ENCODE measurements at places on chromosomes 1 and 21.

- DNase-seq, result no peak
Observed at GRCh38 chr1:2609319-2610035, 22.9 kb downstream of the PRXL2B start.

DNA sequence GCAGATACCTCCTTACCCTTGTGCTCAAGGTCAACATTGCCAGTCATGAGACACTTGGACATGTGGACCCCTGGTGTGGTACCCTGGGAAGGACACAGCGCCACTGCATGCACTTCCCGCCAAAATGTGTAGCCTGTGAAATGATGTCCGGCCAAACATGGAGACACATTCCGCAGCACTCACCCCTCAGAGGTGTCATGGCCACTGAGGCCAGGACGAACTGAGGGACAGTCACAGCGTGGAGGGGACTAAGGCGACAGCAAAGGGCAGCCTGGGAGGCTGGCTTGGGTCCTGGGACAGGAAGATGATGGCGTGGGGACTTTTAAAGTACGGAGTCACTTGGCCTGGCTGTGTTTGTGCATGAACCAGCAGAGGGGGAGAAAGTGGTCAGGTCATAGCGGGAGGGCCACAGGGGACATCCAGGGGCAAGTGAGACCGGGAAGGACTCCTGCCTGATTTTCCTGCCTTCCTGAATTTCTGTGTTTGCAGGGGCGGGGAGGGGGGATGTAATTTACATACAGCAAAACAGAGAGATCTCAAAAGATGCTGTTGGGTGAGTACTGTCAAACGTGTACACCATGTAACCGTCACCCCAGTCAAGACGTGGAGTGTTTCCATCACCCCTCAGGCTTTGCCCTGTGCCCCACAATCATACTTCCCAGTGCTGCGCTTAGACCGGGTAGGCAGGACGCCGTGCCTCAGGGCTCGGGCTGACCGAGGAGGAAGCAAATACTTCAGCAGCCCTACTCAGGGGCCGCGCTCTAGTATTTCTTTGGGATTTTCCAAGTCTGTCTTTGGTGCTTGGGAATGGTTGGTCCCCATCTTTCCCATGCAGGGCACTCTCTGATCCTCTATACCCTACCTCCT is 45.2 kb downstream of the WDR4 start:
- no peak for DNase-seq

DNA sequence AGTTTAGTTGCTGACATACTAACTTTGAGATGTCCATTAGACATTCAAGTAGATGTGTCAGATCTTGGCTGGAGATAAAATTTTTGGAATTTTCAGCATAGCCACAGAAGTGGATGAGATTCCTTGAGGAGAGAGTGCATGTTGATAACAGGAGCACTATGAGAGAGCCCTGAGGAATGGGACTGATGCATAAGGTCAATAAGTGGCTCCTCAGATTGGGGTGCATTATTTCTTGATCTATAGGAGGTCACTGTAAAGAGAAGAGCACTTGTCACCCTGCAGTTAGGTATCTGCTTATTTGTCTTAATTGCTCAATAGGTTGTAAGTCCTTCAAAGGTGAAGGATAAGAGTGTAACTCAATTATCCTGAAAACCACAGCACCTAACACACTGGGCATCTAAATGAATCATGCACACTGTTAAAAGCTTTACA is 52.0 kb upstream of the TACSTD2 start:
- peak; percentile 84 for DNase-seq

DNA sequence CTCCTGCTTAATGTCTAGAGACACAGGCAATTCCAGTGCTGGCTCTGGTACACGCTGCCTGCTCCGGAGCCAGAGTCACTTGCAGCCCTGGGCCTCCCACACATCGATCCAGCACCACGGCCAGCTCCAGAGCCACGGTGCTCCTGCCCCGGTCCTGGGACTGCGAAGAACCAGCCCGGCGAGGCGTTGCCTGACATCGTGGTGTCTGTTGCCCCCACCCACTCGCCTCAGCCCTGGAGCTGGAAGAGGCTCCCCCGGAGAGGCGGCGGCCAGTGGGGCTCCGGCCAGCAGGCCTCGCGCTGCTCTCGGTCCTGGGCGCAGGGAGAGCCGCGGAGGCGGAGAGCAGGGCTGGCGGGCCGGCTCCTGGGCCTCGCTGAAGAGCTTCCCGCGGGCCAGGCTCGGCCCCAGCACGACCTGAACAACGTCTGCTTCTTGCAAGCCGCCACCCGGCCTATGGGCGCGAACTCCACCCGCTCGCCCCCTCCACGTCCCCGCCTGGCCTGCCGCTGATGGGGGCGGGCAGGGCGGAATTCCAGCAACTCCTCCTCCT is 364.8 kb downstream of the CEP170 start:
- no peak for DNase-seq

- no peak for DNase-seq
Observed at GRCh38 chr1:147541672-147542568, 619 bp downstream of the BCL9 start.

GRCh38 chr21:41932576-41933312 is 21.1 kb downstream of the C2CD2 start:
- no peak for DNase-seq

GRCh38 chr1:17831597-17831996 is 76.5 kb downstream of the ACTL8 start:
- peak; percentile 59 for DNase-seq

- DNase-seq, result no peak
Observed at GRCh38 chr1:221939607-221940006, 197.7 kb upstream of the DUSP10 start.

DNA sequence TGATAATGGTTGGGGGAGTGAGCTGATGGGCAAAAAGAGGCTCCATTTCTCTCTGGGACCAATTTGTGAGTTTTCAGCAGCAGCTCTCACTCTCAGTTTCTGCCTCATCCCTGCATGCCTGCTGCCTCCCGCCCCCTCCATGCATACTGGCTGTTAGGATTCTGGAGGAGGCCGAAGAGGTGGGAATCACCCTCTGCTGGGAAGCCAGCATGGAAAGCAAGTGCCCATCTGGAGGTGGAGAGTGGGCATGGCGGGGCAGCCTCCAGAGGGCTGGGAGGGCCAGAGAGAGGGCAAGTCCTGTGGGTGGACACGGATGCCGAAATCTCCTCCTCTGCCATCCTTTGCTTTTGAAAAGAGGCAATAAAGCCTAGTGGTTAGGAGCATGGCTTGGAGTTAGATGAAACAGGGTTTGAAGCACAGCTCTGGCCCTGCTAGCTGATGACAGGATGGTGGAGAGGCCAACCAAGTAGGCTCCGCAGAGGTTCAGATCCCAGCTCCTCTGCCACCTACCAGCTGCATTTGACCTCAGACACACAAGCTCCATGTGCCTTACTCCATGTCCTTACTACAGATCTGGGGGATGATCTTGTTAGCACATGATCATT is 113.4 kb downstream of the GRIK3 start:
- DNase-seq, result no peak

Measured in fibroblast of skin of right biceps (primary cell).